ENCODE measurements at places on chromosomes 5 and 9. TPM values are rescaled to one million over a fixed set of nuclear protein-coding genes. Genes with fewer than 3 reads are reported as not detected.

GRCh38 chr5:60883229-60883628 lies 39.2 kb upstream of the ELOVL7 start:
- peak; percentile 16 for DNase-seq

The NXNL2 gene
- total RNA-seq, result 0.49 TPM

DNA sequence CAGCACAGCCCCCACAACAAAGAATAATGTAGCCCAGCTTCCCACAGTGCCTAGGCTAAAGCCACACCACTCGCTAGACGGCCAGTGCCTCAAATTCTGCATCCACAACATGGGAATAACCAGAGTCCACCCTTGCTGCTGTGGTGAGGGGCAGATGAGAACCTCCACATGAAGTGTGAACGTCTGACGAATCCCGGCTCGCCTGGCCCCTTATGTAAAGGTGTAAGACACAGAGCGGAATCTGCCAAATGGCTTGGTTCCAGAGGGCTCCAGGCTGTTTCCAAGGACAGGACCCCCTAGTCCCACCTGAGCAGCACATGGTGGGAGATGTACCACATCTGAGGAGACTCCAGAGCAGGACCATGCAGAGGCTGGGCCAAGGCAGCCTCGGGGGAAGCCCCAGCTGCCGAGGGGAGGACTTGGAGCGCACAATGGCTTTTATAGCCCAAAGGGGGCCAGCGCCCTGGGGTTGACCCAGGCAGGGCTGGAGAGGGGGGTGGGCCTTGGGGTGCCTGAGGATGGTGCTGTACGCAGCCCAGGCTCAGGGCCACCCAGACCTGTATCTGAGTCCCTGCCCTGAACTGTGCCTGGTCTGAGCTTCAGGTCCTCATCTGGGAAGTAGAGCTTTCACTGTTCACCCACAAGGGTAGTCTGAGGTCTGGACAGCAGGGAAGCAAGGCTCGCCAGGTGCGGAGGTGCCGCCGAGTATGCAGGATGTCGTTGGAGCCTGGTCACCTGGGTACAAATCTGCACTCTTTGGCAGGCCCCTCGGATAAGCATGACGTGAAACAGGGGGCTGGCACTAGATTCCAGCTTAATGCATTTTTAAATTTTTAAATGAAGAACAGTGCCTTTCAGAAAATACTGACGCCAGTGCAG lies 24.9 kb upstream of the SLC25A51 start:
- no peak for DNase-seq

DNA sequence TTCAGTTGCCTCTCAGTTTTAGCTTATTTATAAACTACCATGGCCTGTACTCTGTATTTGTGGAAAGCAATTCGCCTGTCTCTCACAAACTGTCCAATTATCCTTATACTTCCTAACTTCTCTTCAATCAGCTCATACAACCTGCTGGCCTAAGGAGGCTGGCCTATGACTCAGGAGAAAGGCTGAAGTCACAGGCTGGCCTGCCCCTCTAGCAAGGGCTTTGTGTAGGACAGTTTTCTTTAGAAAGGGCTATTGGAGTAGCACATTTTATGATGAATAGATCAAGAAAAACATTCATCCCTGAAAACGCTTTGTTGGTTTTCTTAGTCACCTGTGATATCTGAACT lies 988.7 kb upstream of the ARRDC3 start:
- peak; percentile 33 for DNase-seq

GRCh38 chr5:165015126-165015525 lies 1509.7 kb downstream of the MAT2B start:
- DNase-seq, result no peak

DNA sequence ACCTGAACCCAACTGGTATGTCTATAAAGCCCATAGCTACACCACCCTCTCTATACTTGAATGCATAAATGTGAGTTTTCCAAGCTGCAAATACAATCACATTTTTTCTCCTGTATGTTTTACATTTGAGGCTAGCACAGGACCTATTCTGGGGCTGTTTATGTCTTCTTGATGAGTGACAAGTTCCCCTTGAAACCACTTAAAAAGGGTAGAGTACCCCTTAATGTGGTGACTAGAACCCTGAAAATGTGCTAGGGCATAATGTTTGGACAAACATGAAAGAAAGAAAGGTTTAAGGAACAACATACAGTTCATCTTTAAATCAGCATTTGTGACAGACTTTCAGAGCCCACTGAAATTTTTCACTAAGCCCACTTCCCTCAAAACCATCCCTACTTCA lies 25.2 kb upstream of the GLIS3 start:
- no peak for DNase-seq

GRCh38 chr9:138073408-138073807 lies 195.8 kb downstream of the CACNA1B start:
- no peak for DNase-seq

- no peak for DNase-seq
Measured at GRCh38 chr5:173246511-173246910, 11.5 kb upstream of the NKX2-5 start.

GRCh38 chr5:93894601-93895354 lies 153.4 kb upstream of the POU5F2 start:
- no peak for DNase-seq

GRCh38 chr9:93648181-93648580 lies 71.8 kb downstream of the PHF2 start:
- DNase-seq, result no peak

The FYB1 gene
- total RNA-seq, result 0.32 TPM

DNA sequence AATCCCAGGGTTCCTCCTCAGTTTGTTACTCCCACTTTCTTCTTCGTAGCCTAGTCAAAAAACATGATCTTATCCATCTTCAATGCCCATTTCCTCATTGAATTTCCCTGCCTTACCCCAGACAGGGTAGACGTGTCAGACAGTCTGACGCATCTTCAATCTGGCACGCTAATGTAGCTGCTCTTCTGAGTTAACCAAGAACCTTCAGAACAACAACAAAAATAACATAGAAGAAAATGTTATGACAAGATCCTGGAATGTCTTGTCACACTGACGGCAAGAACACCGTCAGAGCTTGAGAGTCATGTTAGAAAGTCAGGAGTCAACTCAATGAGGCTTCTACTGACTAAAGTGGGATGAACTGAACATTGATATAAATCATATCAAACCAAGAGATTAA lies 122.7 kb upstream of the SPDL1 start:
- DNase-seq, result no peak

- no peak for DNase-seq
Measured at GRCh38 chr9:123232332-123232731, 36.1 kb downstream of the STRBP start.

GRCh38 chr5:19369048-19369447 lies 619.0 kb downstream of the CDH18 start:
- no peak for DNase-seq

DNA sequence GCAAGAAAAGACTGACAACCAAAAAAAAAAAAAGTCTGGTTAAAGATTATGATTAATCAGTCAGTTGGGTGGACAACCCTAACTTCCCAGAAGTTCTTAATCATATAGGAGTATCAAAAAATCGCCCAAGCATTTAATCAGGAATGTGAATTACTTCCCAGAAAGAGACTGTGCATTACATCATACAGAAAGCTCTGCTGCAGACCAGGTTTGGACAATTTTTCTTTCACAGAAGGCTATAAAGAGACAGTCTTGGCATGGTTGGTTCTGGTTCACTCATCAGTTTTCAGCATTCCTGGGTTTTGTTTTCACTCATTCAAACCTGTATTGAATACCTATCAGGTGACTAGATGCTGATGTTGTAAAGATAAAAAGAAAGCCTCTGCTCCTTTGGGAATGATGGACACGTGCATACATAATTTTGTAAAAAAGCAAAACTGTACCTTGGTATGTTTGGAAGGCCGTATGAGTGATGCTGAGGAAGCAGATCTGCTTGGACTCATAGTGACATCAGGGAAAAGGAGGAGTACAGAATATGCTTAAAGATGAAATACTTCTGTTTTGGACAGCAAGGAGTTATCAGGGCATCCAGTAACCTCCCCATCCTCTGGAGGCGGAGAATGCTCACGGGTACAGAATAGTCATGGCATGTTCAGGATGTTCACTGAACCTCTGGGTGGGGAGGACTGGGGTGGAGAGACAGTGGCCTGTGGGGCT lies 178.4 kb downstream of the GNA14 start:
- DNase-seq, result no peak

DNA sequence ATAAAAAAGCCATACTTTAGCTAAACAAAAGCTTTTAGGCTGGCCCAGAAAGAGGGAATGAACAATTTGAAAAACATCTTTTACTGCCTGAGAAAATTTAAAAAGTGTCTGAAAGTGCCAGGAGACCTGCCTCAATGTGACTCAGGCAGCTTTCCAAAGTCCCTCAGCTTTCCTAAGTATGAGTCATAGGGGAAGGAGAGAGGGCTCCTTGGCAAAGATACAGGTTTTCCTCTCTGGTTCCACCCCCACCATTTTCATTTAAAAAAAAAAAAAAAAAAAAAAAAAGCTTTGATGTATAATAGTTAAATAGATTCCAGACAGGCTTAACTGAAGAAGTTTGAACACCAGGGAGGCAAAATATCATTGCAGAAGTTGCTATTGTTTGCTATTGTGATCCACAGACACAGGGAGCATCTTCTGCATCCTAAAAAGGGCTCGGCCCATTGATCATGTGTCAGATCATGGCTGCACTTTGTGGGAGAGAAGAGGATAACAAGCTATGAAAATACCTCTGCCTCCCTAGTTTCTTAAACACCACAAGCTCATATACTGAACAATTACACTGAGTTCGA lies 71.5 kb downstream of the MRPS27 start:
- peak; percentile 93 for DNase-seq

GRCh38 chr5:10377081-10377480 lies 23.6 kb downstream of the MARCHF6 start:
- no peak for DNase-seq

GRCh38 chr9:123438821-123439220 lies 82.8 kb downstream of the CRB2 start:
- DNase-seq, result no peak

The FGD3 gene
- total RNA-seq, result not detected

The SLC6A18 gene
- not detected for total RNA-seq

GRCh38 chr9:83651558-83651957 lies 28.6 kb downstream of the IDNK start:
- no peak for DNase-seq

DNA sequence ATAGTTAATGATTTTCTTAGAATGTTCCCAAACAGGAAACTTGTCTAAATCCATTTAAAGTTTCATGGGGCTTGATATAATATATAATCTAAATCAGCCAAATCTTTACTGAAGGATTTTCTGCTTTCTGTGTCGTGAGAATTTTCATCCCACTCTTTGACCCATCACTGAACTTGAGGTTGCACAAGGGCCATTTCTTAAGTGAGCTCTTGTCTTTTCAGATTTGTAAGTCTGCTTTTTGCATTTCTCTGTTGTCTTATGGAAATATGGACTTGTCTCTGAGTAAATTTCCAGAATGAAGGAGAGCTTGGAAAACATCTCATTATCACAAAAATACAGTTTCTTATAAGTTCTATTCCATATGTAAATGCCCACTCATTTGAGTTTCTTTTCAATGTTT lies 149.2 kb upstream of the ARRDC3 start:
- no peak for DNase-seq

- peak; percentile 72 for DNase-seq
Measured at GRCh38 chr5:133155326-133155969, 103.6 kb downstream of the HSPA4 start.

DNA sequence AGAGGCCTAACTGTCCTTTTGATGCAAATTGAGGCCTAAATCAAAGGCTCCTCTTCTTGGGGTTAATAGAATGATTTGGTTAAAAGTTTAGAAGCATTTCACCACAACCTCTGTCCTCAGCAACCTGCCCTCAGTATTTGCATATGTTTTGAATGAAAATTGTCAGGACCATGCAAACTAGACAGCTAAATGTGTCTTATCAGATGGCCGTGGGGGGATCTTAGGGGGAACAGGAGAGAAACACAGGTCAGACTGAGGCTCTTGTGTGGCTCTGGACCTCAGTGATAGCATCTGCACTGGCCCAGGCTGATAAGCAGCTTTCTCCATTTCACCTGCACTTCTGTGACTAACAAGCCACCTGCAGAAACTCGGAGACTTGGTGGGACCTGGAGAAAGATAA lies 49.0 kb downstream of the FOXI1 start:
- no peak for DNase-seq

DNA sequence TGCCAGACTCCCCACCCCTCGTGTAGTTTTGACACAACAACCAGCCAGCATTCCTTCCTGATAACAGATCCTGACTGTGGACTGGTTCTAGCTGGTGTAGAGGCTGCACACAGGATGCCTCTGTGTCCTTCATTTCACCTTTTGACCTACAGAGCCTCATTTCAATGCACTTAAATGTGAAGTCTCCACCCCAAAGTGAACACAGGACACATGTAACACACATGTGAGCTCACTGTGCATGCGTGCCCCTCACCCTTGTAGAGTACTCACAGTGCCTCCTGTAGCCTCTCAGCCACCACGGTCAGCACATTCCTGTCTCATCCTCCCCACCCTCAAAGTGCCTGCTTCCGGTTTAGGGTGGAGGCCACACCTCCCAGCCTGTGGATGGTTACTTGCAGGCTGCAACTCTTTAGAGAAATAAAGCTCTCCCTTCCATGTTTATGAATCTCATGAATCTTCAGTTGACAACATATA lies 11.6 kb upstream of the NKD2 start:
- DNase-seq, result no peak

DNA sequence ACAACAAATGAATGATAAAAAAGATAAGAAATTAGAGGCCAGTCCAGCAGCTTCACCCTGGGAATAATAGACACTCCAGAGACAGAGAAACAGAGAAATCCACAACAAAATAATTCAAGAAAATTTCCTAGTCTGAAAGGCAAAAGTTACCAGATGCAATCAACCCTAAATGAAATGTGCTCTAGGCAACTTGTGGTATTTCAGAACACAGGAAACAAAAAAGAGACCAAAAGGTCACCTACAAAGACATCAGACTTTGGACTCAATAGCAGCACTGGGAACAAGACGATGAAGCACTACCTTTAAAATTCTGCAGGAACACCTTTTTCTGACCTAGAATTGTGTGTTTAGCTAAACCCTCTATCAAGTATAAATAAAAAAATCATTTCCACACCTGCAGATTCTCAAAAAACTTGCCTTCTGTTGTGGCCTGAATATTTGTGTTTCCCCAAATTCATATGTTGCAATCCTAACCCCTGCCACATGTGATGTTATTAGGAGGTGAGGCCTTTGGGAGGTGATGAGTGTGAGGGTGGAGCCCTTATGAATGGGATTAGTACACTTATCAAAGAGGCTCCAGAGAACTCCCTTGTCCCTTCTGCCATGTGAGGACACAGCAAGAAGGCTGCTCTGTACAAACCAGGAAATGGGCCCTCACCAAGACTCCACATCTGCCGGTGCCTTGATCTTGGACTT lies 5.9 kb upstream of the MAPK9 start:
- peak; percentile 36 for DNase-seq
